ENCODE measurements at places on chromosomes 12 and 14.

GRCh38 chr12:122080149-122081082, 1.9 kb downstream of the MLXIP start:
- DNase-seq: no peak

- no peak for DNase-seq
These were observed 4.8 kb upstream of the AVIL start for GRCh38 chr12:57823131-57823907.

GRCh38 chr12:118874698-118875548, 106.4 kb upstream of the SRRM4 start:
- DNase-seq: no peak

- no peak for DNase-seq
These were observed 216.5 kb downstream of the C12orf50 start for GRCh38 chr12:87812681-87813080.

GRCh38 chr14:59398841-59399240, 66.3 kb downstream of the GPR135 start:
- DNase-seq: no peak

DNA sequence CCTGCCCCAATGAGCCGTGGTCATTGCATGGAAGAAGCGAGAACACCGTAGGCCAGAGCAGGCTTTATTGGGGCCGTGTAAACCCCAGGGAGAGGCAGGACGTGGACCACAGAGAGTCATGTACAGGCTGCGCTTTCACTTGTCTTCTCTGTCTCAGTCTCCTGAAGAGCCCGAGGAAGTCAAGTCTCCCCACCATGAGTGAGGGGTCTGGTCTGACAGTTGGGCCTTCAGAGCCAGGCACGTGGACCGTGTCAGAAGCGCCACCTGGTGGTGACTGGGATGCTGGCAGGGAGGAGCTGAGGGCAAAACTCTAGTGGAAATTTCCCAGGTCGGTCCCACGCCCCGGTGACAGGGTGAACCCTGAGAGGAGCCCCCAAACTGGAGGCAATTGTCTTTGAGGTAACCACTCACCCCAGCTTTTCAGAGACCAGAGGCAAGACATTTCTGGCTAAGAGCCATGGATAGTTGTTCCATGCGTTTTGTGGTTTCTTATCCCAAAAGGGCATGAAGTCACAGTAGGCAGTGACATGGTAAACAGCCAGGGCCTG, 17.4 kb downstream of the RPS6KL1 start:
- peak; percentile 70 for DNase-seq

- DNase-seq: no peak
These were observed 1160.2 kb downstream of the TMEM121 start for GRCh38 chr14:106686533-106686932.

- no peak for DNase-seq
These were observed 84.2 kb downstream of the EFCAB11 start for GRCh38 chr14:89870316-89870715.

DNA sequence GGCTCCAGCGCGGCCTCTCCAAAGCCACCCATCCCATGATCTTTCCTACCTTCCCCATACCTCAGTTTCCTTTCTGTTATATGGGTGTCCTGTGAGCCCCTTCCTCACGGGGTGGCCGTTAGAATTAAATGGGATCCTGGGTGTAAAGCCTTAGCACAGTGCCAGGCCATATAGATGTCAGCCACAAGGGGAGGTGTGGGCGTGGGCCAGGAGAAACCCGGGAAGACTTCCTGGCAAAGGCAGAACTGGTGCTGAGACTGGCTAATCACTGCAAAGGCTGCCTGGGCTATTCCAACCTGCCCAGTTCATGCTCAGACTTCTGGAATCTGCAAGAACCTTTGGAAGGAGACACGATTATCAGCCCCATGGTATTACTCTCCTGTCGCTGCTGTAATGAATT, 11.0 kb upstream of the NCOR2 start:
- DNase-seq: no peak

- DNase-seq: no peak
These were observed 210.1 kb downstream of the MON2 start for GRCh38 chr12:62676521-62677307.

DNA sequence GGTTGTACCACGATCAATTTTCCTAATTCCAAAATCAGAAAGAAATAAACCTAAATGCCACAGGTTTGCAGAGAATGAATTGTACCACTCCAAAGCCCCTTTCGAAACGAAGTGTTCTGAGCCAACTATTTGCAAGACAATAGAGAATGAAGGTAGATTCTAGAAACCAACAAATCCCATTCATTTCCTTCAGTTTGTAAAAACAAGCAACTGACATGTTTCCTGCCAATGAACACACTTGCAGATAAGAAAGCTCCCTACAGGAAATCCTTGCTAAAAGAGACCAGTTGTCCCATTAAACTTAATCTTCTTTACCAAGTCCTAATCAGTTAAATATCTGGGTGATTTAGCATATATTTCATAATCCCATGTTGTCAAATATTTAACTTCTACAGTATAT, 198.4 kb upstream of the FOXN3 start:
- no peak for DNase-seq

- DNase-seq: no peak
These were observed 199.9 kb upstream of the FAR2 start for GRCh38 chr12:28949184-28949583.
